ENCODE measurements at places on chromosomes 11 and 22. TPM values are rescaled to one million over a fixed set of nuclear protein-coding genes. Genes with fewer than 3 reads are reported as not detected.

DNA sequence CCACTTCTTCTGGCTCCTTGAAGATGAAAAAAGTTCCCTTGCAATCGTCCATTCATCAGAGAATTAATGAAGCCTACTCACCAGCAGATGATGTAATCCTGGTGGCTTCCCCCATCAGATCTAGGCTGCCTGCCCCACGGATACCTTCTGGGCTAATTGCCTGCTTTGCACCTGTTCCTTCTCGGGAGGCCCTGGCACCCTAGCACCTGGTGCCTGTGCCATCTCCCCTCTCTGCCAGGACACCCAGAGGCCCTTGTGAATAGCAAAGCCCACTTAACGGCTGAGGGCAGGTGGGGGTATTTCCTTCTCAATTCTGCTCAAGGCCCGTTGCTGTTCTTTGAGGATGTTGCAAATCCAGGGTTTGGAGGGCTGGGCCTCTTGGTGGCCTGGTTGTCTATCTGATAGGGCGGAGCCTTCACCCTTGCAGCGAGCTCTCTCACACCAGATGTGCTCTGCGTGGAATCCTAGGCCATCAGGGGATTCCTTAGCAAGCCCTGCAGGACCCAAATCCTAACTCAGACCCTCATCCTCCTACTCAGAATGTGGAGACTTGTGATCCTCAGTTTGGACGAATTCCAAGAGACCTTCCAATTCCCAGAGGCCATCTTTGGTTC, at the start of gene LMO2:
TSS of gene LMO2 (minus strand) at position 363 of the 614 bp plus-strand sequence. CDS start 22,360 bp downstream, outside the sequence.
- H3K4me3 ChIP-seq = no peak within 1 kb of the TSS
- H3K36me3 ChIP-seq = no peaks in the 10 kb centered on the region
- peaks cover 27% of the 10 kb centered on the region for H3K4me1 ChIP-seq
- H3K27me3 ChIP-seq = peaks cover 9% of the 10 kb centered on the region
- no peak for DNase-seq

GRCh38 chr22:36166518-36167220, 6.1 kb upstream of the APOL3 start:
- peak; percentile 39 for DNase-seq
- H3K4me3 ChIP-seq = no peak overlapping the region
- H3K4me1 ChIP-seq = peaks cover 36% of the 10 kb centered on the region

DNA sequence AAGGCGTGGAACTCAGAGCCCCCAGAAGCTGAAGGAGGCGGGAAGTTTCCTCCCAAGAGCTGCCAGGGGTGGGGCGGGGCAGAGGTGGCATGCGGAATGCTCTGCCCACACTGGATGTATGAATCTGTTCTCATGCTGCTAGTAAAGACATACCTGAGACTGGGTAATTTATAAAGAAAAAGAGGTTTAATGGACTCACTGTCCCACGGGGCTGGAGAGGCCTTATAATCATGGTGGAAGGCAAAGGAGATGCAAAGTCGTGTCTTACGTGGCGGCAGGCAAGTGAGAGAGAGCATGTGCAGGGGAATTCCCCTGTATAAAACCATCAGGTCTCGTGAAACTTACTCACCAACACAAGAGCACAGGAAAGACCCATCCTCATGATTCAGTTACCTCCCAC, 57.6 kb downstream of the SMIM38 start:
- H3K27ac ChIP-seq = no peak overlapping the region
- no peaks in the 10 kb centered on the region for H3K27me3 ChIP-seq
- no peaks in the 10 kb centered on the region for H3K4me1 ChIP-seq
- no peaks in the 10 kb centered on the region for H3K36me3 ChIP-seq

TLCD5 gene
- 1.5 TPM for total RNA-seq

GRCh38 chr11:79206951-79207350, 233.9 kb downstream of the TENM4 start:
- no peak overlapping the region for H3K27ac ChIP-seq
- no peak overlapping the region for H3K4me3 ChIP-seq
- no peaks in the 10 kb centered on the region for H3K36me3 ChIP-seq

MS4A4A gene
- not detected for total RNA-seq

PKNOX2 gene
- not detected for total RNA-seq

IZUMO1R gene
- total RNA-seq = not detected

GRCh38 chr11:112037527-112037926, 12.3 kb downstream of the DLAT start:
- no peaks in the 10 kb centered on the region for H3K4me1 ChIP-seq
- H3K27me3 ChIP-seq = no peaks in the 10 kb centered on the region
- no peak for DNase-seq
- H3K36me3 ChIP-seq = peaks cover 17% of the 10 kb centered on the region

GRCh38 chr11:20363149-20363499, 390 bp upstream of the HTATIP2 start:
- no peaks in the 10 kb centered on the region for H3K36me3 ChIP-seq
- peak overlapping the region; percentile 78 for H3K4me3 ChIP-seq
- no peak for DNase-seq
- peaks cover 42% of the 10 kb centered on the region for H3K4me1 ChIP-seq
- H3K27ac ChIP-seq = peak overlapping the region; percentile 83
